EL (cell line): ENCODE measurements at places on chromosomes 11 and 22.

- DNase-seq: peak; percentile 61
Measured at GRCh38 chr11:119551420-119552105, 128.6 kb upstream of the THY1 start.

GRCh38 chr11:111598148-111598547 is 4.1 kb upstream of the SIK2 start:
- no peak for DNase-seq

DNA sequence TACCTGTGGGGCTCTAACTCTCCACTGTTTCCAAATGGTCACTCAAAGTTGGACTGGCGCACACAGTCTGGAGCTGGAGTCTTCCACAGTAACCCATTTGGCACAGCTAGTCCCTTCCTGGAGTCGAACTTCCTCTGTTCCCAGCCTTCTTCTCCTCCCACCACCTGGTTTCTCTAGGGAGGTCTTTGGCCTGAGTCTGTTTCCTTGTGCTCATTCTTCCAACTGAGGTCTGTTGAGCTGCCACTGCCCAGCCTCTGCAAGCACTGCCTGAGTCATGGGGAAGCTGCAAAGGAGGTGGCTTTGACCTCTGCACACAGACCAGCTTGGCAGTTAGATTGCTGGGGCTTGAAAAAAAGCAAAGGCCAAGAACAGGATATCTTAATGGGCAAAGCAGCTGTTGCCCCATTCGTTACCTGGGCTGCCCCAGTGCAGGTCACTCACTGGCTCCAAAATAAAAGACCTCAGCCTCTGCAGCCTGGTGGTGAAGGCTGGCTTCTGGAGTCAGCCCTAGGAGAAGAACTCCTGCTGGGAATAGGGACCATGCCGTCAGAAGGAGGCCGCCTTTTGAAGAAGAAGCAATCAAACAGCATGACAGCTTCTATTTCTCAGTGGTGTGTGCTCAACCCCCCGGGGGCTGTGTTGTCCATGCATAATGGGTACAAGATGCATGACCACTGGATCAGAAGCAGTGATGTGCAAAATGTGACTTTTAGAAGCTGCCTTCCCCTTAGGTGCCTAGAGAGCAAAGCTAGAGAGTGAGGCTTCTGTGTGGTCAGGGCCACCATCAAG is 3.0 kb downstream of the ADAMTS15 start:
- peak; percentile 66 for DNase-seq

DNA sequence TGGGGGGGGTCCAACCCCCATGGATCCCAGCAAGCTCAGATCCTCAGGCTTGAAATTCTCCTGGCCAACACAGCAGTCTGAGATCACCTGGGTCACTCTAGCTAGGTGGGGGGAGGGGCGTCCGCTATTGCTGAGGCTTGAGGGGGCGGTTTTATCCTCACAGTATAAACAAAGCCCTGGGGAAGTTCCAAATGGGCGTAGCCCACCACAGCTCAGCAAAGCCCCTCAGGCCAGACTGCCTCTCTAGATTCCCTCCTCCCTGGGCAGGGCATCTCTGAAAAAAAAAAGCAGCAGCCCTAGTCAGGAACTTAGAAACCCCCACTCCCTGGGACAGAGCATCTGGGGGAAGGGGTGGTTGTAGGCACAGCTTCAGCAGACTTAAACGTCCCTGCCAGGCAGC is 16.7 kb downstream of the TRPC6 start:
- DNase-seq: no peak

DNA sequence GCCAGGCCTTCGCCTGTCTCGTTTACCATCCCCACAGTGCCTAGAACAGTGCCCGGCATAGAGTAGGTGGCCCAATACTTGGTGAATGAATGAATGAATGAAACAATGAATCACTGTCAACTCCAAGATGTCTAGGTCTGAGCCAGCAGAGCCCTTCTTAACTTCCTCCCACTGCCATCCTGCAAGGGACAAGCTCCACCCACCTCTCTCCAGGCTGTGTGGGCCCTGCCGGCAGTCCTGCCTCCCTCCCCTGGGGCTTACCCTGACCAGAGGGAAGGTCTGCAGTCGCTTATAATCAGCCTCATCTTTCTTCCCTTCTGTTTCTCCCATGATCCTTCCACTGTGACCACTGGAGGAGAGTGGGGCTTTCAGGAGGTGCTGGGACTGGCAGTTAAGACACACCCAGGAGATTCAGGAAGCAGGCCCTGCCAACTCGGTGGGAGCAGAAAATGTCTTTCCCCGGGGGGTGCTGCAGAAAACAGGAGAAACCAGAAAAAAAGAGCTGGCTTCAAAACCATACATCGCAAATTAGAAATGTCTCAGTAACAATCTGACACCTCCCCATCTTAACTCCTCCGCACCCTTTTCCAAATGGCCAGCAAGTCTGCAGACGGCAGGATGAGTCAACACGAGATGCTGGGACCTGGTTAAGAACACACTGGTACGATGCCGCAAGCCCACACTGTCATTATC is 11.4 kb downstream of the DNAL4 start:
- peak; percentile 56 for DNase-seq

GRCh38 chr11:35518766-35519165 is 6.7 kb downstream of the PAMR1 start:
- DNase-seq: no peak

DNA sequence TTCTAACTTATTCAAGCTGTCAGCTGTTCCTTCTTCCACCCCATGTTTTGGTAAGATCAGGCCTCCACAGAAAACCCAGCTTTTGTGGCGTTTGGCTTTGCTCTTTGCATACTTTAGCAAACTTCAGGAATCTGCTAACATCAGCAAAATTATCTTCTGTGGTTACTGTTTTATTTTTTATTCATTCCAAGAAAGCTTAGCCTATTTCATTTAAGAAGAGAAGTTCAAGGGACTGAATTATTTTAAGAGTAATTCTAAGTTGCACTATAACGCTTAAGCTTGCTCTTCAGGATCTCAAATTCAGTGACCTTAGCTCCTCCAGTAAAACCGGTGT is 1.1 kb downstream of the JHY start:
- no peak for DNase-seq

GRCh38 chr22:21702094-21702493 is 33.5 kb downstream of the YPEL1 start:
- DNase-seq: no peak

- DNase-seq: no peak
Measured at GRCh38 chr11:78150346-78150745, 10.9 kb upstream of the ALG8 start.

GRCh38 chr11:6410695-6411430 is 8.0 kb downstream of the APBB1 start:
- no peak for DNase-seq

- no peak for DNase-seq
Measured at GRCh38 chr11:25961539-25961938, 370.4 kb upstream of the ANO3 start.

GRCh38 chr11:96620464-96621044 is 230.7 kb downstream of the JRKL start:
- no peak for DNase-seq

DNA sequence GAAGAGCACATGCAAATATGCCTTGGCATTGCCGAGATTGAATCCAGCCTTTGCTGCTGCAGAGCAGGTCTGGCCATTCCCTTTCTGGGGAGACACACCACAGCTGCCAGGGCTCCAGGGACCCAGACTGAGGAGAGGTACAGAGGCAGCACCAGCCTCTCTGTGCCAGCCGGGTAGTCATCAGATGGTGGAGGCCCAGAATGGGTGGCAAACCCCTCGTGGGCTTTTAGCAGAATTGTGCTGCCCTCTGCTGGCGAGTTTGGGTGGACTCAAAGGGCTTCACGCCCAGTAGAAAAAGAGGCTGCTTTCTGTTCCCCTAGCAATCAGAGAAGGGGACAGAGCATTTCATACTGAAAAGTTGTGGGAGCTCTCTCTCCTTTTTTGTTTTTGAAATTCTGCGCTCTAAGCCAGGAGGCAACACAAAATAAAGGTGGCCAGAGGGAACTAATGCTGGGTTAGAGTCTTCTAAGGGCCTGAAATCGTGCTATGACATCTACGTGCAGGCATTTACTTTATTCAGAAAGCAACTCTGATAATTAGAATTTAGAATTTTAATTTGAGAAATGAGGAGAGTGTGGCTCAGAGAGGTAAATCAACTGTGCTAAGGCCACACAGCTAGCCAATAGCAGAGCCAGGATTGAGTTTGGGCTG is 158.8 kb upstream of the NAV2 start:
- peak; percentile 74 for DNase-seq

GRCh38 chr22:41240377-41241132 is at the start of gene CHADL:
CHADL (minus strand) TSS chr22:41240931; CDS start chr22:41240881, 50 bp downstream.
- no peak for DNase-seq

- DNase-seq: no peak
Measured at GRCh38 chr11:63845911-63846310, 7.0 kb downstream of the MARK2 start.

DNA sequence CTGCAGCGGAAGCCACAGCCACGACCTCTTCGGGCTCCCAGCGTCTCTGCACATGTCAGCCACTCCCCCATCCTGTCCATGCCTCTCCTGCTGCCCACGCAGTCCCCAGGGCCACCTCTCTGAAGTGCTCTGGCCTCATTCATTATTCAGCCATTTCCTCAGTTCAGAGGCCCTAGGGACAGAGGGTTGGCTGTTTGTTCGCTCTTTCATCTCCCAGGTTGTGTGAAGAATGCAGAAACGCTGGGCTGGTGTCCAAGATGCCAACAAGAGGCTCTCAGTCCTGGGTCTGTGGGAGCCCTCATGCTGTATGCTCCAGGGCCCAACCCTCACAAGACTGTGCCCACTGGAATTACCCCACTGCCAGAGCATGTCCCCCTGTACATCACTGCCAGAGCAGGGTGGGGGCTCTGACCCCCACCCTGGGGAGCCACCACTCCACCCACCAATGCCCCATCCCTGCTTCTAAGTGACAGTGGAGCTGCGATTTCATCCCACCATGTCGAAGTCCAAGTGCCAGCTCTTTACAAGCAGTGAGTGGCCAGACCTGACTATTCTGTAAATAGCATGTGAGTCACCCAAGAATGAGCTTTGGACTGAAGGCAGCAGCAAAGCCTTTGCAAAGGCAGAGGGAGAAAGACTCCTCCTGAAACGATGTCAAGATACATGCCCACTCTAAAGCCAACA is 209.6 kb downstream of the BUD13 start:
- DNase-seq: peak; percentile 40

- DNase-seq: peak; percentile 7
Measured at GRCh38 chr11:106397787-106398501, 320.5 kb downstream of the AASDHPPT start.

DNA sequence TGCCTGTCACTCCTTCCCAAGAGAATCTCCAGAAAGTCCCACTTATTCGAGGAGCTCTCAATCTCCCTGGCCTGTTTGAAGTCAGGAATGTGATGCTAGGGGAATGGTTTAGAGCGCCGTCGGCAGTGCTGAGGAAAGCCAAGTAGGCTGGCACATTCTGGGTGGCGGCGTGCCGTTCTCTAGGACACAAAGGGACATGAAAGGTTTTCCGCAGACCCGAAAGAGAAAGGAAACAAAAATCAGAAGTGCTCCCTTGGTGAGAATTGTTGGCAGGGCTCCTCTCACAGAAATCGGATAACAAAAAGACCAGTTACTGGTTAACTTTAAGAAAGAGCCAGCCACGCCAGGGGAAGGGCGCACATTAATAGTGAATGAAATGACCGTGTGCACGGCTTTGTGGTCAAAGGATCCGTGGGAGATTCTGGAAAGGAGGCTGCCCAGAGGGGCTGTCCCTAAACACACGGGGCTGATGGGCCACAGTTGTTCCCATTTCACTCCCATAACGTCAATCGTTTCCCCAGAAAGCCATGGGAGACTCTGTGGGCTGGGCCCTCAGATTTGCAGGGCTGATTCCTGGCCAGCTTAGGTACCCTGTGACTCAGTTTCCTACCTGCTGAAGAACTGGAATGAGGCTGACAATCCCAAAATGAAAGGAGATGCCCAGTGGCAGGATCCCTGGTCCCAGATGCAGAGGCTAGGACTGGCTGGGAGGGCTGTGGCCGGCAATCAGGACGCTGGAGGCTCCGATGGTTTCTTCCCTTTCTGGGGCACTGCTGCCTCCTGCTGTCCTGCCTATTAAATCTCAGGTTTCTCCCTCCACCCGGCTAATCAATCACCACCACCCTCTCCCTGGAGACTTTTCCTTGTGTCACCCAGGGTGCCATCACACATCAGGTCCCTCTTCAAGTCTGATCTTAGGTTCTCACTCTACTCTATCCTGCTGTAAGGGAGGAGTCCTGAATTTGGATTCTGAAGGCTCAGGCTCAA is 82.3 kb downstream of the RCN1 start:
- peak; percentile 77 for DNase-seq

DNA sequence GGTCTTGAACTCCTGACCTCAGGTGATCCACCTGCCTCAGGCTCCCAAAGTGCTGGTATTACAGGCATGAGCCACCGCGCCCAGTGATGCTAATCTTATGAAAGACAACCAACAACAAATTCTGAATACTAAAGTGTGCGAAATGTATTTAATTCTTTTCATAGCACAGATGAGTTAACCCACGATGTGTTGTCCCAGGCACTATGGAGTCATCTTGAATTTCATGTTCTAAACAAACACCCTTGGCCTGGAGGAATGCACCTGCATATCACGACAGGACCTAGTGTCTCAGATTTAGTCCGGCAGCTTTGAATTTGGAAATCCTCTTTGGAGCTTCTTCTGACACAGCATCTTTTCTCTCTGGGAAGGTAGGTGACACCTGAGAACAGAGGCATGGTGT is 16.2 kb upstream of the VPREB1 start:
- no peak for DNase-seq

GRCh38 chr22:19122752-19123492 is 710 bp upstream of the DGCR2 start:
- DNase-seq: peak; percentile 26

DNA sequence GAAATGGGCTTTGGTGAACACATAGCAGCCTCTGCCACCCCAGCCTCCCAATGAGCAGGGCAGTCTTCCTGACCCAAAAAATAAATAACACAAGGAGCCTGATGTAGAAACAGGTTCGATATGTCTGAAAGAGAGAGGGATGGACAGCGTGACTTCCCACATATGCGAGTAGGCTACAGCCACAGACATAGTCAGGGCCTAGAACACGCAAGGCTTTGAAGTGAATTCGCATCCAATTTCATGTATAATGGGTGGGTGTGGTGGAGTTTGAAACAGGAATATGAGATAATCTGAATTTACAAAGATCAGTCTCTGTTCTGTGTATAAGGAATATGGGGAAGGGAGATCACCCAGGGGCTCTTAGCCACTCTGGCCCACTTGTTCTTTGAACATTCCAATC is 74.4 kb downstream of the DBX1 start:
- no peak for DNase-seq

- DNase-seq: no peak
Measured at GRCh38 chr11:113245216-113245615, 69.2 kb upstream of the TTC12 start.

DNA sequence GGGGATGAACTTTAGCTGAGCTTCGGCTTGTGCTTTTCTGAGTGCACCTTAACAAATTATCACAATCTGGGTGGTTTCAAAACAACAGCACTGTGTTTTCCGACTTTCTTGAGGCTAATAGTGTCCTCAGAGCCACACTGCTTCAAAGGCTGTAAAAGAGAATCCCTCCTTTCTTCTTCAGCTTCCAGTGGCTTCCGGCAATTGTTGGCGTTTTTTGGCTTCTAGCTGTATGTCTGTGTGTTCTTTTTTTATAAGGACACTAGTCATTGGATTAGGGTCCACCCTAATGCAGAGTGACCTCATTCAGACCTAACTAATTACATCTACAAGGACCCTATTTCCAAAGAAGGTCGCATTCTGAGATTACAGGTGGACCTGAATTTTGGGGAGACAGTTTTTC is 30.6 kb downstream of the KIAA1671 start:
- no peak for DNase-seq
